ENCODE measurements at places on chromosomes 5 and 9.

DNA sequence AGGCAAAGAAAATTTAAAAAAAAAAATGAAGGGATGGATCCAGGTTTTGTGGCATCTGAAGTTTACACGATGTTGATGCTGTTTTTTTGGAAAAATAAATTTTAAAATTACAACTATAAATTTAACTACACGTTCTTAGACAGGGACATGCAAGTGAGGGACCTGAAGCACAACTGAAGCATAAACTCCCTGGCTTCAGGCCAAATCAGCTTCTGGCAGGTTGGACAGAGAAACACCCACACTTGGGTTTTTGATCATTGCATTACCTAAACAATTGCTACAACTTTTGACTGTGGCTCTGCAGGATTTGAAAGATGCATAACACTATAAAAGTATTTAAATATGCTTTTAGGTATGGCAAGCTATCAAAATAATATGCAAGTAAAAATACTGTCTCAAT is 1318.3 kb upstream of the DMAC1 start:
- DNase-seq: no peak

DNA sequence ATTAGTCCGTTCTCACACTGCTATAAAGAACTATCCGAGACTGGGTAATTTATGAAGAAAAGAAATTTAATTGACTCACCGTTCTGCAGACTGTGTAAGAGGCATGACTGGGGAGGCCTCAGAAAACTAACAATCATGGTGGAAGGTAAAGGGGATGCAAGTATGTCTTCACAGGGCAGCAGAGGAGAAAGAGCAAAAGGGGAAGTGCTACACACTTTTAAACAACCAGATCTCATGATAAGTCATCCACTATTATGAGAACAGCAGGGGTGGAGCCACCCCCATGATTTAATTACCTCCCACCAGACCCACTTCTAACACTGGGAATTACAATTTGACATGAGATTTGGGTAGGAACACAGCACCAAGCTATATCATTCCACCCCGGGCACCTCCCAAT is 26.6 kb downstream of the FST start:
- no peak for DNase-seq

DNA sequence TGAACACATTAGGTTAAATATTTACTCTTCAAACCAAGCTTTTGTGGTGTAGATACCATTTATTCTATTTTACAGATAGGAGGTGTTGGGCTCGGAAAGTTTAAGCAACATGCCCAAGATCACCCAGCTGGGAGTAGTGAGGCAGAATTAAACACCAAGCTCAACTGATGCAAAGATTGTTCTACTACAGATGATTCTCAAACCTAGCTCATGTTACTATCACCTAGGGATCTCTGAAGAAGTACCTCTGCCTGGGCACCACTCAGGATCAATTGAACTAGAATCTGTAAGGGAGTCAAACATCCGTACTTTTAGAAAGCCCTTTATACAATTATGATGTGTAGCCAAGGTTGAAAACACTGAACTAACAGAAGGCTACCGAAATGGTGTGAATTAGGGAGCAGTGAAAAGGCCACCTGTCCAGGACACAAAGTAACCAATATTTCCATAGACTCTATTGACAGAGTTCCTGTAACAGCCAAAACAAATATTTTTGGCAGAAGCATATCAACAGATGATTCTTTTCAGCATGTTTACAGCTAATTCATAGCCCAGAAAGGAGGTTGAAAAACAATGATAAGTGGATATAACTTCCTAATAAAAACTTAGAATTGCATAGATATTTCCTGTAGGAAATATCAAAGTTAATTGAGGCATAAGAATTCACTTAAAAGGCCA is 158.5 kb upstream of the PTGER4 start:
- DNase-seq: no peak

DNA sequence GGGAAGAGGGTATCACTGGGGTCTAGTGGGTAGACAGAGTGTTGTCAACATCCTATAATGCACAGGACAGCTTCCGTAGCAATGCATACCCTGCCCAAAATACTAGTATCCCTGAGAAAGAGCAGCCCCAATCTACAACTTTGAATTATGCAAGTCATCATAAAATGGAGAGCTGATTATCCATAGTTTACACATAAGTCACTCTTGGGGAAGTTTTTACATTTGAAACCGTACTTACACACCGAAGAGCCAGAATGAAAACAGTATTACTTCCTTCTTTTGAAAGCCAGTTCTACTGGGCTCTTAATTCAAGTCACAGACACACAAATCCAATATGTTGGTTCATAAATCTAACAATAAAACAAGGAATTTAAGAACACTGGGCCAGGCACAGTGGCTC is 21.6 kb downstream of the RNF145 start:
- no peak for DNase-seq

GRCh38 chr9:16516891-16517290 is 353.6 kb downstream of the BNC2 start:
- DNase-seq: no peak

DNA sequence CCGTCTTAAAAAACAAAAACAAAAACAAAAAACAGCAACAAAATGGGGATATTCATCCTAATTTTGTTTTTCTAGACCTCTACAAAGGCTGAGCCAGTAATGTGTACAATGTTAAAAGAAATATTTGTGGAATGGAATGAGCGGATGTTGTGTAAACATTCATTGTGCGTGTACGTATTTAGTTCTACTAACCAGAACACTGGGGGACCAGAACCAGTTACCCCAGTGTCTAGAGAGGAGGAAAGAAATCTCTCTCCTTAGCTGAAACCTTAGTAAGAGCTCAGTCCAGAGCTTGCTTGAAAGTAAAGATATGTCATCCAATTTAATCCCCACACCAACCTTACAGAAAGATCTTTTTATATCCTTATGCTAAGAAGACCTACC is 106.7 kb upstream of the CPEB4 start:
- no peak for DNase-seq

DNA sequence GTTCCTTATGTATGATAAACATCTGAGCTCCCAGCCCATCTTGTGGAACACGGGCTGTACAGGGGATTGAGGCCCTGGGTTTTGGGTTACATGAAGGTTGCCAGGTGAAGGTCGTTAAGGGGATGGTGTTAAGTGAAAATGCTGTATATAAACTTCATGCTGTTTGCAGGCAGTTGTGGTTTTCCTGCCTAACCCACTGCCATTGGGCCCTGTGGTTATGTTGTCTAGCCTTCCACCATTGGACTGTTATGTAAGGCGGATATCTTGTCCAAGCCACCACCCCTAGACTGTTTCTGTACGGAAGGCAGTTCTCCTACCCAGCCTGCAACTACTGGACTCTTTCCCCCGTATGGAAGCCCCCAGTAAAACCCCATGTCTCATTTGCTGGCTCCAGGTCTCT is 246.1 kb downstream of the KIF4B start:
- no peak for DNase-seq

DNA sequence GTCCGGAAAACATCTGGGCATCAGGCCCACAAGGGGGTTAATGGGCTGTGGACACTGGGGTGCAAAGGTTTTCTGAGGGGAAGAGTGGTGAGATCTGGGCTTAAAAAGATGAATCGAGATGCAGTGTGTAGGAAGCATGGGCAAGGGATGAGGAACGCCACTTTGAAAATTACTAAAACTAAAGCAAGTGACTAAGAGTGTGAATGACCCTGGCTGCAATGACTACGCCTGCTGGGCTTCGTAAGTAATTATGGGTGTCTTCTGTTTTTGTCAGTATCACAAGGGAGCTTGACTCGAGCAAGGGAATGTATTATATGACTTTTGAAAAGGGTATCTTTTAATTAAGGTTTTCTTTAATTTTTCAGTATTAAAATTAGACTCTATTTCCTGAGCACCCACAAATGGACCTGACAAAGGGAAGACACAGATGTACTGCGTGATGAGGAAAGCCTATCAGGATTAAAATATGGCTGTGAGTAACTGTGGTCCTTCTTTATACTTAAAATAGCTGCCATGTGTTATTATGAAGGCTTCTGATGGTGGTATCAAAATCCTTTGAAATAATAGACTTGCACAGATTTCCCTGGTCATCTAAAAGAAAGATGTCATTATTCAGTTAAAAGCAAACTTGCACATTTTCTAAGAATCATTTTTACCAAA is 4.2 kb downstream of the CTXN3 start:
- no peak for DNase-seq

- no peak for DNase-seq
Observed at GRCh38 chr5:41893074-41893851, 10.9 kb upstream of the RIMOC1 start.

GRCh38 chr5:33167541-33167940 is 273.2 kb upstream of the TARS1 start:
- no peak for DNase-seq

DNA sequence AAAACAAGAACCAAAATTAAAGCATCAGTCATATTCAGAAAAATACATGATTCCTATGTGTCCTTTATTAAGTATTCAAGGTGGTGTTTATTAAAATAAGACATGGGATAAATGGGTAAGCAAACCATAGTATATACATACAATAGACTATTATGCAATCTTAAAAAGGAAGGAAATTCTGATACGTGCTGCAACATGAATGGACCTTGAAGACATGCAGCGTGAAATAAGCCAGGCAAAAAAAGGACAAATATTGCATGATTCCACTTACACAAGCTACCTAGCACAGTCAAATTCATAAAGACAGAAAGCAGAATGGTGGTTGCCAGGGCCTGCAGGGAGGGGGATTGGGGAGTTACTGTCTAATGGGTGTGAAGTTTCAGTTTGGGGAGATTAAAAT is 127.7 kb downstream of the DMAC1 start:
- DNase-seq: no peak

DNA sequence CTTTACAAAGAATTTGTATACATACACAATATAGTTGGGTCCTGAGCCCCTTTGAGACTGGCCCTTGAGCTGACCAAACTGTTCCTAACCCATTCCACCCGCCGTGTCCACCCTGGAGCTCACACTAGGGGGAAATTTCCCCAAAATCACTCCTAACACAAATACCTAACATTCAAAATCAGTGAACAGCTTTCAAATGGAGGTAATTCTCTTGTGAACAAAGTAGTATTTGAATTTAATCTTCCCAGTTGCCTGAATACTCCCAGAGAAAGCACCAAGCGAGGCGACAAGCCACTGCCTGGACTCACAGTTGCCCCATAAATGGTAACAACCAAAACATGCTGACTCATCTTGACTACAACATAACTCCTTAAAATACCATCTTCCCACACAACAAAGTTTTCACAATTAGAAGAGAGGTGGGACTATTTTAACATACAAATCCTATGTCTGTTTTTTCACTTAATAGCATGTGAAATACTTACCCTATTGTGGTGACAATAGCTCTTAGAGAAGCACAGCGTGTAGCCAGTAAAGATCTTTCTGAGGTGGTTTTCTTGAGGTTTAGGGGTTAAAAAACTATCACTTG is 31.7 kb upstream of the SCAMP1 start:
- no peak for DNase-seq

DNA sequence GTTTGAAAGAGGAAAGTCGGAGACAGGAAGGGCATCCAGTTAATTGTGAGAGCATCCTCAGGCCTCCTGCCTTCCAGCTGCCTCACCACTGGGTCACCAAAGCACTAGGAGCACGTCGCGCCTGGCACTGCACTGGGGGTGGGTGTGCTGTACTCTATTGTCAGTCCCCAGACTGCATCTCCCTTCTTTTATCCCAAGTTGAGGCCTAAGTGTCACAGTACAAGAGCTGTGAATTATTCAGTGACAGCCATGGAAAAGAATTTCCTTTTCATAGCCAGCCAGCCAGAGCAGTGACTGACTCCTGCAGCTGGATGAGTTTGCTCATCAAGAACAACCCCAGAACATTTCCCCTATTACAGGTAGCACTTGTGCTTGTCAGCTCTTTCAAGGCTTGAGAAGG is 16.3 kb downstream of the CLTA start:
- no peak for DNase-seq

- no peak for DNase-seq
Observed at GRCh38 chr5:159459951-159460538, 129.8 kb upstream of the IL12B start.

GRCh38 chr5:61623401-61624069 is 291.5 kb downstream of the ZSWIM6 start:
- no peak for DNase-seq

GRCh38 chr5:1067141-1068121 is 44.4 kb downstream of the SLC12A7 start:
- DNase-seq: peak; percentile 51

- DNase-seq: no peak
Observed at GRCh38 chr5:18023275-18023674, 389.0 kb downstream of the TAF11L14 start.

- no peak for DNase-seq
Observed at GRCh38 chr5:78320401-78320800, 25.9 kb upstream of the AP3B1 start.

- no peak for DNase-seq
Observed at GRCh38 chr5:126410623-126411022, 12.6 kb upstream of the GRAMD2B start.

DNA sequence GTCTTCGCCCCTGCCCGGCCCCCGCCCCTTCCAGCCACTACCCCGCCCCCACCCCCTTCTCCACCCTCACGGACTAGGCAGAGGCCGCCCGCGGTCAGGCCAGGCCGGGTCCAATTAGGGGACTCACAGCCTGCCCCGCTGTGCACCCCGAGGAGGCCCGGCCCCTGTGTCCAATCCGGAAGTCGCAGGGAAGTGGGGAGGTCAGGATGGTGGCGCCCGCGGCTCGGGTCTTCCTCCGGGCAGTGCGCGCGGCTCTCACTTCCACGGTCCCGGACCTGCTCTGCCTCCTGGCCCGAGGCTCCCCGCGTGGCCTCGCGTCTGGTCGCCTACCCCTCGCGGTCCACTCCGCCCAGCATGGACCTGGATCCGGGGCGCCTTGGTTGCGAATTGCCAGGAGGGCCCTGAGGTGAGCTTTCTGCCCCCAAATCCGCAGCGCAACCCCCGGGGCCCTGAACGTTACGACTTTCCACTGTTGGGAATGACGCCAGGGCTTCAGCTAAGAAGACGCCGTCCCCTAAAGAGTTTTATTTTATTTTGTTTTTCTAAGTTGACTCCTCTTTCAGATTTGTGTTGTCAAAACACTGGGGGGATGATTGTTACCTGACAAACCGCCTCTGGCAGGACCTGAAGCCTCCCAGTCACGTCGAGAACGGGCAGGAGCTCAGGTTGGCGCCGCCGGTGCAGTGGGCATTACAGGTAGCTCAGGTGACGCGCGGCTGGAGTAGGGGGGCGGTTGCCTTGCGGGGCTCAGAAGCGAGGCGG is 763 bp upstream of the IRX2 start:
- DNase-seq: peak; percentile 63

- peak; percentile 76 for DNase-seq
Observed at GRCh38 chr9:6680797-6681146, 35.2 kb upstream of the GLDC start.

DNA sequence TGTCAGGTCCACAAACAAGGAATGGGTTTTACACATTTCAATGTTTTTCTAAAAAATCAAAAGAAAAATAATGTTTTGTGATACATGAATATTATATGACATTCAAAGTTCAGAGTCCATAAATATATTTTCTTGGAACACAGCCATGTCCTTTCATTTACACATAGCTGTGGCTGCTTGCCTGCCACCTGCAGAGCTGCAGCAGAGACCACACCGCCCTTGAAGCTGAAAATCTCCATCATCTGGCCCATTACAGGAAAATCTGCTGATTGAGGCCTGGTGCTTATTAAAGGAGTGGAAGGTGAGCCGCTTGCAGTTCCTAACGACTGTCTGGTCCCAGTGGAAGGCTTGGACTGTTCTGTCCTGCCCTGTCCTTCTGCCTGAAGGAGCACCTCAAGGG is 232.6 kb upstream of the ADAMTS16 start:
- DNase-seq: no peak
